ENCODE measurements at places on chromosomes 2 and 18.

- DNase-seq, result no peak
Measured at GRCh38 chr2:1758171-1758570, 13.9 kb upstream of the PXDN start.

DNA sequence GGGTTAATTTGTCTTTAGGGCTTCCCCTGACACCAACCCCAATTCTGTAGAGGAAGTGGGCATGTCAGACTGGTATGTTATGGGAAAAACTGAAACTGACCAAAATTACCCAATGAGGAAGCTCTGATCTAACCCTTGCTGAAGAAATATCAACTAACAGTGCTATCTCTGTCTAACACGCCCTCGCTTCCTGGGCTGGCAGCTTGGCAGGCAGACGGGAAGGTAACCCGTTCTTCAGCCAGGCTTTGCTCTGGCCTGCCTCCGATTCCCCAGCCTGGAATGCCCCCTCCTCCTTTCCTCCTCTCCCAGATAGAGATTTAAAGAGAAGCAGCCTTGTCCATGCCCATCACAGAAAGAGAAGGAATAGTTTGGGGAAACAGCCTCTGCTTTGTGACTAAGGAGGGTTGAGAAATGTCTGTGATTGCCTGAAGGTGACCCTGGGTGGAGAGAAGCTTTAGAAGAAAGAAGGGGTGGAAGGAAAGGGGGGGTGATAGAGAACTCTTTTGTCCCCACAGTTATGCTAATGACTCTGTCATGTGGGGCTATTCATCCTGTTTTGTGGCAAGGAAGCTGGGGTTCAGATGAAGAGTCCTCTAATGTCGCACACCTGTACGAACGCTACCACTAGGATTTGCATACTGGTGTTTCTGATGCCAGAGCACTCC is 15.4 kb downstream of the HK2 start:
- no peak for DNase-seq

DNA sequence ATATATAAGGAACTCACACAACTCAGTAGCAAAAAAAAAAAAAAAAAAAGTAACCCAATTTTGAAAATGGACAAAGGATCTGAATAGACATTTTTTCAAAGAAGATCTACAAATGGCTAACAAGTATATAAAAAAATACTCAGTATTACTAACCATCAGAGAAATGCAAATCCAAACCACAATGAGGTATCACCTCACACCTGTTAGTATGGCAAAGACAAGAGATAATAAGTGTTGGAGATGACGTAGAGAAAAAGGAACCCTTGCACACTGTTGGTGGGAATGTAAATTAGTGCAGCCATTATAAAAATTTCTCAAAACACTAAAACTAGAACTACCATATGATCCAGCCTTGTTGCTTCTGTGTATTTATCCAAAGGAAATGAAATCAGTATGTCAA is 5.8 kb upstream of the CNDP1 start:
- no peak for DNase-seq

- DNase-seq, result no peak
Measured at GRCh38 chr2:221943076-221943810, 355.6 kb downstream of the PAX3 start.

GRCh38 chr2:225806105-225806504 is 406.6 kb downstream of the NYAP2 start:
- no peak for DNase-seq

- DNase-seq, result no peak
Measured at GRCh38 chr2:57908736-57909161, 137.9 kb upstream of the VRK2 start.

DNA sequence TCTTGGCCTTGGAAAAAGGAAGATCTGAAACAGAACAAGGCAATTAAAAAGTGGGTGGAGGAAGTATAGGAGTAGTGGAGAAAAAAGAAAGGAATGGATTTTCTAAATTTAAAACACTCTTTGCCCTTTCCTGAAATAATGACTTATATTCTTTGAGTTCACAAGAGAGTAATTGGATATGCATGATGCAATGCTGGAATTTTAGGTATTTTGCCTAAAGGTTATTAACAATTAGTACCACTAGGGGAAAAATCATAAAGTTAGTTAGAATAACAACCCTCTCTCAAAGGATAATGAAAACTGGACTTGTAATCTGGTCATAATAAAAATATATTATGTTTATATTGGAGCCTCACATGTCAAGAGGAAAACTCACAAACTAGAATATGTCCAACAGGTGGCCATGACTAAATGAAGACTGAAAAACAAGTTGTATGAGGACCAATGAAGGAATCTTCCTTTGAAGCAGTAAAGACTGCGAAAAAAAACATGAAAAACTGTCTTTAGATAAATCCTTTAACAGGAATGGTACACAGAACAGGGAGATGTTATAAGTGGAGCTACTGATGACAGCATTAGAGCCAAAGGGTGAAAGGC is 281.8 kb downstream of the NCKAP5 start:
- no peak for DNase-seq

- no peak for DNase-seq
Measured at GRCh38 chr2:209426432-209426831, 2.6 kb downstream of the MAP2 start.

DNA sequence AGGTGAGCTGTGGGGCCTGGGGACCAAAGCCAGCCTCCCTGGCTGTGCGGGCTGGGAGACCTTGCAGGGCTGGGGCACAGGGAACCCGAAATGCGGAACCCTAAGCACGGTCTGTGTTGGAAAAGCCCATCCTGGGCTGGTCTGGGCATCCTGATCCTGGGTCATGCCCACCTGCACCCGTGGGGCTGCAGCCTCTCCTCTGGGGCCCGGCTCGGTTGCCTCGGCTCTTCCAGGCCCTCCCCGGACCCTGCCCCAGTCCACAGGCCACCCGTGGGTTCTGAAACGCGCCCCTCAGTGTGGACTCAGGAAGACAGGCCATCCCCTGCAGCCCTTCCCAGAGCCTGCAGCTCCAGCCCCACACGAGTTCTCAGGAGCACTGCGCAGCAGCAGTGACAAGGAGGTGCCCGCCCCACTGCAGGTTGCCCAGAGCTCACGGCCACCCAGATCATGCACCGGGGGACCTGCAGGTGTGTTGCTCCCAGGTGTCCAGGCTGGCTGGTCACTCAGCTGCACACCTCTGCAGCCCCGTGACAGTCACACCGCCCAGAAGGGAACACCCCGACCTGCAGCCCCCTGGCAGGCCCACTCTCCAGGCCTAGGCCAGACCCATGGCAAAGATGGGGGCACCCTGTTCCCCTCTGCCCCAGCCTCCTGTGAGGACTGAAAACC is 12.2 kb upstream of the NFATC1 start:
- no peak for DNase-seq

DNA sequence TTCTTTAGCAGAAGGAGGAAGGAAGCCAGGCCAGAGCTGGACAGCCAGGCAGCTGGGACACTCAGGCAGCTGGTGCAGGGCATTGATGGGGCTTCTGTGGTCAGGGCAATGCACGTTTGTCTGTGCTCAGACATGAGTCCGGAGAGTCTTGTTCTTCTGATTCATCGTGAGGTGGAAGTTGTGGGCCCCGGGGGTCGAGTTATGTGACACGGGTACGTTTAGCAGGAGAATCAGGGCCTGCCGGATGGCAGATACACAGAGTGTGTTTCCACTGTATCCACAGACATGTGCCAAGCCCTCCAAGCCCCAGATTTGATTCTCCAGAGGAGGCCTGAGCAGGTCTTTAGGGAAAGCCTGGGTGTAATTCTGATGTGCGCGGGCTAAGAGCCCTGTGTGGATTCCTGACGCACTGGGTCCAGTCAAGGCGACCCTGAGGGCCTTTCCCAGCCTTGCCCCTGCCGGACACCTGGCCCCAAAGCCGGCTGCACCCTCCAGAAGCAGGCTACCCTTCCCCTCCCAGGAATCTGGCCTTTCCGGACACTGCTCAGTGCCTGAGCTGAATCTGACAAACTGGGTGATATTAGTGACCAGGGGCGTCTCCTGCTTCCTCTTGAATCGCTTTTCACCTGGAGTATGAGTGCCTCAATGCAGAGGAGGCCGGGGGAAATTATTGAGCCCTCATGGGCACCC is 10.1 kb downstream of the ARHGEF4 start:
- no peak for DNase-seq

GRCh38 chr2:191150230-191150599 is 579 bp downstream of the STAT4 start:
- DNase-seq, result no peak

DNA sequence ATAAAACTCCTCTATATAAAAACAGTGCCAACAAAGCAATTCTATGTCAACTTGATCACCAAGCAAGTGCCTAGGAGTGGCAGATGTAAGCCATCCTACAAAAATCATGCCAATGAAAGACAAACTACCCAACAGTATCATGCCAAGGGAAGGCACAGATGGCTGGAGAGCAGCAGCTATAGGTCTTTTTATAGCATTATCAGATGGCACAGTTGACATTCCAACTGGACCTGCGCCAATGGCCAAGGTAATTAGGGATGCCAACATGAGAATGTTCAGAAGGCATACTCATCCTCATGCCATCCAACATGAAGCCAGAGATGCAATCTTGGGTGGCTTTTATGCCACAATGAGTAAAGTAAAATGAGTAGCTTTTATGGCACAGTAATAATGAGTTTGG is 237.3 kb downstream of the OTX1 start:
- DNase-seq, result no peak

DNA sequence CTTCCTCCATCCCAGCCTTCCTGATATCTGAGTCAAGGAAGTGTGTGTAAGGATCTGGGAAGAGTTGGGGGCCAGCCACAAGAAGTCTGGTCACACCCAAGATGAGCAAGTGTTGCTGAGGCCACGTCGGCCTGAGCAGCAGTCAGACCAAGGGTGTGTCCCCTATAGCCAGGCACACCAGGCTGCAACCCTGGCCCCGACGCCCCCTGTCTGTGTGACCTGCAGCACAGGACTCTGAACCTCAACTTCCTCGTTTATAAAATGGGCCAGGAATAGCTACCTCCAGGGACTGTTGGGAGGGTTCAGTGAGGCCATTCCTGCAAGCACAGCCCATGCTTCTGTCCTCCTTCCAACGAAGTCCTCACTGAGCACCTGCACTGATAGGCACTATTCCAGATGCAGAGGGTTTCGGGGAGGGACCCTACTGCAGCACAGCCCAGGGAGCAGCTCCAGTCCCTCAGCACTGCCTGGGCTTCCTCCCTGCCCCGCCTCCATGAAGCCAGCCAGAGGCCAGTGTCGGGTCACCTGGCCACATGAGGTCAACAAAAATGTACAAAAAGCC is 13.3 kb downstream of the LIMS2 start:
- no peak for DNase-seq

DNA sequence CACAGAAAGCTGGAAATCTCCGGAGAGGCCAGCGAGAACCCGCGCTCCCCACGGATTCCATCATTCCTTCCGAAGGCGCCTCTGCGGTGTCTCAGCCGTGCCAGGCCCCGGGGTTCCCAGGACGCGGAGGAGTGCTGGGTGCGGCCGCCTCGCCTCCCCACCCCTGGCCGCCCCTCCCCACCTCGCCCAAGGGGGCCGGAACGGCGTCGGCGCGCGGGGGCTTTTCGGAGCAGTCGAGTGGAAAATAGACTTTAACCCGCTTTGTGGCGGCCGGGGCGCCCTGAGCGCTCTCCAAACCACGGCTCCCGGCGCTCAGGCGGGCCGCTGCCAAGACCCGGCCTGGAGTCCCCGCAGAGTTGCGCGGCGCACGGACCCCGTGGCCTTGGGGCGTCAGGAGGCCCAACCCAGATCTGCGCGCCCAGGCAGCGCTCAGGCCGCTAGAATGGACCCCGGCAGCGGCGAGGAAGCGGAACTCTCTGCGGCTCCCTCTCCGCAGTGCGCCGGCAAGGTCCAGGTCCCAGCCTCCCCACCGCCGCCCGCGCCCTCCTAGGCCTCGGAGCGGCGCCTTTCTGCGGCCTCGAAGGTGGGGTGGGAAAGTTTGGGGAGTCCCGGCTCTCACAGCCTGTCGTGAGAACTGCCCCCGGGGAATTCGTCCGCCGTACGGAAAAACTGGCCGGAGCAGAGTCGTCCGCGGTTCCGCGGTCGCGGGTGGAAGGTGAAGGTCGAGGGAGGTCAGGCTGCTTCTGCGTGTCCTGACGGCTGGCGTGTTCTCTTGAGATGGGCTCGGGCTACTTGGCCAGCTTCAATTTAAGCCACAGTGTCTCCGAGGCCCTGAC is 1.2 kb upstream of the EMX1 start:
- no peak for DNase-seq

DNA sequence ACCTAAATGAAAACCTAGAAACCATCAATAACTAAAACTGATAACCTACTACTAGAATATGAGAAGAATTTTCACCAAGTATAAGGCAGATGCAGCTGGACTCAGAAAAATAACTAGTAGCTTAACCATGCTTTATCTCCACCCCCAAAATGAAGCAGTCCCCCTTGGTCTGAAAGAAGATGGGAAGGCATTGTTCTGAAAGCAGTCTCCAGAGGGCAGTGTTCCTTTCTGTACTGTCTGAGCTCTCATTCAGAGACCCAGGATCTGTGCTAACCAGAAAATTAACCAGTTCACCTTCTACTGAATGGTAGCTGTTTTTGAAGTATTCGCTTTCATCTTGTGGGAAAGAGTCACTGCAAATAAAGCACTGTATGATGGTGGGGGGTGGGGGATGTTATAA is 273.0 kb downstream of the PDE11A start:
- no peak for DNase-seq

GRCh38 chr18:8030201-8030600 is 463.1 kb downstream of the PTPRM start:
- DNase-seq, result no peak
